ENCODE measurements at places on chromosomes 5 and 9. TPM values are rescaled to one million over a fixed set of nuclear protein-coding genes. Genes with fewer than 3 reads are reported as not detected.

DNA sequence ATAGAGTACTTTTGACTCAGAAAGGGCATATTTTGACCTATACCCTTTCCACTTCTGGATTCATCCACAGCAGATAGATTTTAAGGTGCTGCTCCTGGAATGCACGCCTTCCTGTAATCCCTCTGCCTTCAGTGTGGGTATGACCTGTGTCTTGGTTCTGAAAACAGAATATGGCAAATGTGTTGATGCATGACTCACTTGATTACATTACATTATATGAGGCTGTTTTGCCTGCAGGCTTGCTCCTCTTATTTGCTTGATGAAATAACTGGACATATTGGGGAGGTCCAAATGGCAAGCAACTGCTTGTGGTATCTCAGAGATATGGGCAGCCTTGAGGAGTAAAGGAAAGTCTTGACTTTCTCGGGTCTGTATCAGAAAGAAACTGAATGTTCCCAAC lies 468.6 kb downstream of the CDH18 start:
- H3K27me3 ChIP-seq: no peaks in the 10 kb centered on the region
- no peak for DNase-seq
- no peak overlapping the region for H3K27ac ChIP-seq
- H3K4me1 ChIP-seq: no peaks in the 10 kb centered on the region
- H3K36me3 ChIP-seq: no peaks in the 10 kb centered on the region

GRCh38 chr9:137176302-137177182 lies 4.7 kb upstream of the TMEM210 start:
- DNase-seq: peak; percentile 17
- no peak overlapping the region for H3K27ac ChIP-seq
- peaks cover 8% of the 10 kb centered on the region for H3K27me3 ChIP-seq
- H3K4me3 ChIP-seq: no peak overlapping the region
- peaks cover 37% of the 10 kb centered on the region for H3K36me3 ChIP-seq

- no peak overlapping the region for H3K4me3 ChIP-seq
- H3K27me3 ChIP-seq: peaks cover 5% of the 10 kb centered on the region
- H3K36me3 ChIP-seq: no peaks in the 10 kb centered on the region
- no peak overlapping the region for H3K27ac ChIP-seq
Observed at GRCh38 chr5:6772886-6773285, 59.7 kb downstream of the TENT4A start.

- H3K27me3 ChIP-seq: no peaks in the 10 kb centered on the region
- H3K27ac ChIP-seq: no peak overlapping the region
- DNase-seq: no peak
- H3K4me3 ChIP-seq: no peak overlapping the region
- no peaks in the 10 kb centered on the region for H3K4me1 ChIP-seq
- no peaks in the 10 kb centered on the region for H3K36me3 ChIP-seq
Observed at GRCh38 chr5:88813244-88813643, 69.7 kb downstream of the MEF2C start.

DNA sequence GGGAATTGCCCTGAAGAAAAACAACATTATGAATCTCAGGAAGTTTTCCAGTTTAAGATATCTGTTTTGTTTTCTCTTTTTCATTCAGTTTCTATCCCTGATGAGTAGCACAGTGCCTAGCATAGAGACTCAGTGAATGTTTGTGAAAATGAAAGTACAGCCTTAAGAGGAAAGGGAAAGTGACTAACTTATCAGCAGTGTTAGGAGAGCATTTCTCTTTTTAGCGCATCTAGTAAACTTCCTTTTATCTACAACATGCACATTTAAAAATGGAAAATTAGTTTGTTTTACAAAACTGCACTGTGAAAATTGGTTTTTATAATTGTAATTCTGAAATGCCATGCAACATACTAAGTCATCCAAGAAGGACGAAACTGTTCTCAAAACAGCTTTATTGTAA lies 110.8 kb downstream of the SMARCA2 start:
- peaks cover 10% of the 10 kb centered on the region for H3K36me3 ChIP-seq
- no peak overlapping the region for H3K4me3 ChIP-seq
- peak; percentile 30 for DNase-seq
- H3K4me1 ChIP-seq: peaks cover 11% of the 10 kb centered on the region
- no peaks in the 10 kb centered on the region for H3K27me3 ChIP-seq

DNA sequence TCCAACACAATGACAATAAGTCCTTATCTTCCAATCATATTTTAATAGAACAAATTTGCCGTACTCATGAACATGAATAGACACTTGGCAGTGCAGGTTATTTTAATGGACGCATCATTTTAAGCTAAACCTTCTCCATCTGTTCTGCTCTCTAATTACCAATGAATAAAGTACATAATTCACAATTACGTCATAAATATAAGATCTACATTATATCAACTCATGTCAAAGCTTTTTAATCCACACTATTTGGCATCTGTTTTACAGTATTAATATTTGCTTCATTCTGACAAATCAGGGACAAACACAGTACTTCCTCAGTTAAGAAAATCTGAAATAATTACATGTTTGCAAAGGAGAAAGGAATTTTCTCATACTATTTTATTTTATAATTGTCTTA lies 344.1 kb upstream of the DMAC1 start:
- no peaks in the 10 kb centered on the region for H3K27me3 ChIP-seq
- H3K36me3 ChIP-seq: no peaks in the 10 kb centered on the region
- no peak overlapping the region for H3K4me3 ChIP-seq
- no peak for DNase-seq
- no peaks in the 10 kb centered on the region for H3K4me1 ChIP-seq

GRCh38 chr9:98412101-98412842 lies 156.8 kb upstream of the TBC1D2 start:
- H3K36me3 ChIP-seq: no peaks in the 10 kb centered on the region
- 0 out of 2 replicates have a peak, but pooled peaks cover 1% of the 10 kb centered on the region for H3K4me1 ChIP-seq
- no peaks in the 10 kb centered on the region for H3K27me3 ChIP-seq
- no peak overlapping the region for H3K27ac ChIP-seq

Gene PCDHA10
- total RNA-seq: under 0.01 TPM

Gene ADGRD2
- total RNA-seq: not detected

Gene C5orf24
- 29.8 TPM for total RNA-seq

Gene CDKN2B-AS1
- total RNA-seq: 1.1 TPM

Gene LTC4S
- total RNA-seq: not detected

Gene NR6A1
- total RNA-seq: 0.36 TPM

Measured in IMR-90 (cell line).